ENCODE measurements at places on chromosomes 1 and 21.

DNA sequence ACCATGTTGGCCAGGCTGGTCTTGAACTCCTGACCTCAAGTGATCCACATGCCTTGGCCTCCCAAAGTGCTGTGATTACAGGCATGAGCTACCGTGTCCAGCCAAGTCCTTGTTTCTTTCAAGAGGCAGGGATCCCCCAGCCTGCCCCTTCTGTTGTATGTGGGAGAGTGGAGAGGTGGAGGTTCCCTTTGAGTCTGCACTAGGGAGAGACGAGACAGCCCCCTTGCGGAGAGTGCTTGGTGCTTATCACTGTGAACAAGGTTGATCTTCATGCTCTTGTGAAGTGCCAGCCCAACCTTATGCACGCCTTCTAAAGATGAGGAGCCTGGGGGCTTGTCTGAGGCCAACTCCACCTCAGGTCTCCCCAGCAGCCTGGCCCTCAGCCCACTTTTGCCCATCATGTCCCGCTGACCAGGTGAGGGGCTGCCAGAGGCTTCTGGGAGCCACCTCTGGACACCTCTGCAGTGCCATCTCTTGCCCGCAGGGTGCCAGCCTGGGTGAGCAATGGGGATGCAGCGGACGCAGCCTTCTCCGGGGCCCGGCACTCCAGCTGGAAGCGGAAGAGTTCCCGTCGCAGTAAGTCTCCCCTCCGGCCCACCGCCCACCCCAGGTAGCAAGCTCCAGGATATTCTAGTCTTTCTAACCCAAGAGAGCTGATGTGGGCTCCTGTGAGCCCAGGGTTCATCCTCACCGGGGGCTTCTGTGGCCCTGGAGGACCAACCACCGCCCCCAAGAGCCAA, 62.3 kb downstream of the ARHGEF10L start:
- DNase-seq: no peak

DNA sequence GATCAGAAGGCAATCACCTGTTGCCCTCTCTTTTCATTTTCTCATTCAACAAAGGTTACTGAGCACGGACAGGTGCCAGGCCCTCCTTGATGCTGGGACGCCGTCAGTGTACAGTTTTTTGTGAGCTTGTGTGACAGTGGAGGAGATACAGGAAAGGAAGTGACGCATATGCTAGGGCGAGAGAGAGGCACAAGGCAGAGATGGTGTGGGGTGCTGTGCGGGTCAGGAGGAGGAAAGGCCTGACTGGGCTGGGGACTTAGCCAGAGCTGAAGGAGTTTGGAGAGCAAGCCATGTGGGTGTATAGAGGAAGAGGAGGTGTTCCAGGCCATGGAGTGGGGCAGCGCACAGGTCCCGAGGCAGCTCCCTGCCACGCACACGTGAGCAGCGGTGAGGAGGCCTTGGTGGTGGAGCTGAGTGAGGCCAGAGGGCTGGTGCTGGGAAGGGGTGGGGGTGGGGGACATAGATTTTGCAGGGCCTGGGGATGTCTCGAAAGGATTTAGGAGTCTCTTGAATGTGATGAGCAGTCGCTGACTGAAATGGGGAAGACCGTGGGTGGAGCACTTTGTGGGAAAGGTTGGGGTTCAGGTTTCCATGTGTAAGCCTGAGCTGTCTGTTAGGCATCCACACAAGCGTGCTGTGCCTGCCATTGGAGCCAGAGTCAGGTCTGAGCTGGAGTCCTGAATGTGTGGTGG, 46.0 kb downstream of the TRAPPC10 start:
- DNase-seq: no peak

GRCh38 chr1:204337583-204337982, 22.1 kb downstream of the PLEKHA6 start:
- DNase-seq: no peak

DNA sequence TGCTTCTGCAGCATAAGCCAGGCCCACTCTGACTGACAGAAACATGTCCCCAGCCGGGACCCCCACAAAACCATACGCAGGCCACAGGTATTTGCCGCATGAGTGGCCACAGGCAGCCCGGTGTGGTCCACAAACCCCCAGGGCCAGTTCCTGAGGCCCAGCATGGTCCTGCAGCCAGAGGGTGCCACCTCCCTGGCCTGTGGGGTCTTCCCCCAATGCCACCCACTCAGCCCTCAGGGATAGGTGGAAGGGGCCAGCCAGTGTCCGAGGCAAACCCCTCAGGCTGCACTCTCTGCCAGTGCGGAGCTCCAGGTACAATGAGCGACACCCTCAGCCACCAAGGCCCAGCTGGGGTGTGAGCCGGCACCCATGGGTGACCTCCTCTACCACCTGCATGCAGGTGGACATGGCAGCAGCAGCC, 43.5 kb downstream of the UBE2G2 start:
- DNase-seq: no peak

- DNase-seq: no peak
These were observed 1500.2 kb upstream of the PRMT6 start for GRCh38 chr1:105556266-105556665.
